ENCODE measurements at places on chromosomes 5 and 9. TPM values are rescaled to one million over a fixed set of nuclear protein-coding genes. Genes with fewer than 3 reads are reported as not detected.

DNA sequence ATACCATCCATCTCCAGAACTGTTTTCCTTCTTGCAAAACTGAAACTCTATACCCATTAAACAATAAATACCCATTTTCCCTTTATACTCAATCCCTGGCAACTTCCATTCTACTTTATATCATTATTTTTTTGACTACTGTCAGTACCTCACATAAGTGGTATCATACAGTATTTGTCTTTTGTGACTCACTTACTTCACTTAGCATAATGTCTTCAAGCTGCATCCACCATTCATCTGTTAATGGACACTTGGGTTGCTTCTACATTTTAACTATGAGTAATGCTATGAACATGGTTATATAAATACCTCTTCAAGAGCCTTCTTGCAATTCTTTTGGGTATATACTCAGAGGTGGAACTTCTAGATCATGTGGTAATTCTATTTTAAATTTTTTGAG is 11.6 kb upstream of the TYRP1 start:
- H3K27ac ChIP-seq: no peak overlapping the region
- no peaks in the 10 kb centered on the region for H3K36me3 ChIP-seq
- no peak overlapping the region for H3K4me3 ChIP-seq
- no peaks in the 10 kb centered on the region for H3K27me3 ChIP-seq
- DNase-seq: no peak

DNA sequence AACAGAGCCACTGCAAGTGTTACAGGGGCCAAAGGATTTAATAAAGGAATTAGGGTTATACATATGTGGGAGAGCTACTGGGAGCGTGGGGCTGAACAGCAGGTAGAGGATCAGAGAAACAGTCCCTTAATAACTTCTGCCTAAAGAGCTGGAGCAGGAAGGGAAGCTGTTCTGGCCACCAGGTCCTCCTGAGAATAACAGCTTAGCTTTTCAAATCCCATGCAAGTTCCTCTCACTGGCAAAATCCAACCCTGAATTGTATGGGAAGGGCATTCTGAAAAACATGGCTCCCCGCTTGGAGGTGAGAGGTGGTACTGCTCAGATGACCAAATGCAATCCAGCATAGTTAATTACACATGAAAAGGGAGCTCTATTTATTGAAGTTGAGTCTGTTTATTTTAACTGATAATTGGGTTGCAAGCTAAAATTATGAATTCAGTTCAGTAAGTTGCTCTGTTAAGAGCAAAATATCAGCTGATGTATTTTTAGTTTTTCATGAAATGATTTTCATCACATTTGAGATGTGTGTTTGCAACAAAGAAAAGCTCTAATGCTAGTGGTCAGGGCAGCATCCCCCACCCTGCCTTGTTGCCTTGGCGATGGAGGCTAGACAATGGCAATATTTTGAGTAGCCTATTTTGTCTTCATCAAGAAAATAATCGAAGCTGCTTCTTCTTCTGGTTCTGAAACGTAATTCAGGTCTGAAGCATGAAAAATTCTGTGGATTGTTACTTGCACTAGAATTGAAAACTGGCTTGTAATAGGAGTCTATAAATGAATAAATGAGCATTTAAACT is 58.4 kb upstream of the SH3GL2 start:
- DNase-seq: no peak
- no peaks in the 10 kb centered on the region for H3K4me1 ChIP-seq
- no peaks in the 10 kb centered on the region for H3K27me3 ChIP-seq
- no peak overlapping the region for H3K4me3 ChIP-seq

DNA sequence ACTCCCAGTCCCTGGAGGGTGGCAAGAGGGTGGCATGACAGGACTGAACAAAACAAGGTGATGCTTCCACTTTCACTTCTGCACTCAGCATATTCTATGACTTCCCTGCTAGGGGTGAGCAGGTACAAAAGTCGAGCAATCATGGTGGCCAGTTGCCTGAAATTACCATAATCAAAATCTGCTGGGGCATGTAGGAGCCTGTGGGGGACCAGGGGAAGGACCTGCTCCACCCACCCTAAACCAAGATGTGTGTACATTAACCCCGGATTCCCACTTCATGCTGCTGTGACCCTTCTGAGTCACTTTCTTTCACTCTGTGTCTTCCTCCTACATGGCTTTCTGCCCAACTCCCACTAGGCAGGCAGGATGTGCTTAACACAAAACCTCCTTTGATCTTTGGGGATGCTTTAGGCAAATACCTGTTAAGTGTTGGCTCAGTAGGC is 73.3 kb upstream of the PHF24 start:
- no peaks in the 10 kb centered on the region for H3K27me3 ChIP-seq
- no peaks in the 10 kb centered on the region for H3K36me3 ChIP-seq
- H3K27ac ChIP-seq: no peak overlapping the region
- H3K4me1 ChIP-seq: no peaks in the 10 kb centered on the region
- DNase-seq: no peak

DNA sequence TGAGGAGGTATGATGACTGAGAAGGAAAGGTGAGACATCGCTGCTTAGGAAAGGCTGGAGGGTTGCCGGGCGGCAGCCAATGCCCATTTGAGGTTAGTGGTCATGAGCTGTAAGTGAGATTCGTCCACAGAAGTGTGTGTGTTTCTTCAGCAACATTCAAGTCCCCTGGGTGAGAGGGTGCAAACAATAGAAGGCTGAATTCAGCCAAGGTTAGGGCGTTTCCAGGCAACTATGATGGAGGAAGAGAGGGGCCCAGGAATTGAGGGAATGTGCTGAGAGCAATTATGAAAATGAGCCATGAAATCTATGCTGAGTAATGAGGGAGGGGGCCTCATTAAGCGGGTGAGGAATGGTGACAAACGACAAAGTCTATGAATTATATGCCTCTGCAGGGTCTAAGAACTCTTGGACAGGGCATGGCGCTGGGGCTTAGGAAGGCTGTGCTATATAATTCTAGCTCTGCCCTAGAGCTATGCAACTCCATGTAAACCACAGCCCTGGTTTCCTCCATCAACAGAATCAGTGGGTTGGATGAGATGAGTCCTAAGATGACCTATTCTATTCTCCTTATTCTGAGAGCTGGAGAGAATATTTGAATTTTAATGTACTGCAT is 96.0 kb downstream of the SLIT3 start:
- H3K4me3 ChIP-seq: no peak overlapping the region
- no peak for DNase-seq
- no peak overlapping the region for H3K27ac ChIP-seq
- no peaks in the 10 kb centered on the region for H3K36me3 ChIP-seq
- no peaks in the 10 kb centered on the region for H3K4me1 ChIP-seq

Gene PKD2L2
- total RNA-seq: not detected

Gene CTXN3
- total RNA-seq: not detected

Gene ANKRD18A
- total RNA-seq: 1.3 TPM

Gene ROPN1L
- not detected for total RNA-seq

DNA sequence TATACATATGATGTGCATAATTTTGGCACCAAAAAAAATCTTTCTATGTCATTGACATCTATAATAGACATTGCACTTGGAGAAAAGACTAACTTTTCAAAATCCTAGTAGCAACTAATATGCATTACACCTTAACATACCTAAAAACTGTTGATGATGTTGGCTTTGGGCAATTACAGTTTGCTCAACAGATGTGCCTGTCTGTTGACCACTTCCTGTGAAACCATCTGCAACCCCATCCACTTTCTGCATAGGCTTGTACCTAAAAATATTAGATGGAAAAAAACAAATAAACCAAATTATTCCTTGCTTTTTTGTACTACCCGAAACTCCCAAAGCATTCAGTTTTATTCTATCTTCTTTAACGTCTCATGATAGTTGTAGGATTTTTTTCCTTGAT is 248.6 kb downstream of the RFX3 start:
- no peak overlapping the region for H3K4me3 ChIP-seq
- H3K36me3 ChIP-seq: no peaks in the 10 kb centered on the region
- no peaks in the 10 kb centered on the region for H3K4me1 ChIP-seq
- no peak for DNase-seq

Gene BTNL3
- 0.36 TPM for total RNA-seq

GRCh38 chr9:20832775-20833174 is 148.7 kb downstream of the FOCAD start:
- no peak for DNase-seq
- no peaks in the 10 kb centered on the region for H3K36me3 ChIP-seq
- no peaks in the 10 kb centered on the region for H3K27me3 ChIP-seq
- H3K4me3 ChIP-seq: no peak overlapping the region

Gene PCDHB7
- total RNA-seq: 5.1 TPM

- no peak overlapping the region for H3K27ac ChIP-seq
- H3K36me3 ChIP-seq: no peaks in the 10 kb centered on the region
- H3K27me3 ChIP-seq: no peaks in the 10 kb centered on the region
- H3K4me3 ChIP-seq: no peak overlapping the region
- H3K4me1 ChIP-seq: no peaks in the 10 kb centered on the region
- no peak for DNase-seq
Observed at GRCh38 chr9:100150214-100150613, 51.2 kb downstream of the INVS start.

- H3K36me3 ChIP-seq: no peaks in the 10 kb centered on the region
- H3K27me3 ChIP-seq: no peaks in the 10 kb centered on the region
- H3K27ac ChIP-seq: no peak overlapping the region
- no peak for DNase-seq
- H3K4me3 ChIP-seq: no peak overlapping the region
Observed at GRCh38 chr9:100670719-100671118, 92.8 kb downstream of the CAVIN4 start.

DNA sequence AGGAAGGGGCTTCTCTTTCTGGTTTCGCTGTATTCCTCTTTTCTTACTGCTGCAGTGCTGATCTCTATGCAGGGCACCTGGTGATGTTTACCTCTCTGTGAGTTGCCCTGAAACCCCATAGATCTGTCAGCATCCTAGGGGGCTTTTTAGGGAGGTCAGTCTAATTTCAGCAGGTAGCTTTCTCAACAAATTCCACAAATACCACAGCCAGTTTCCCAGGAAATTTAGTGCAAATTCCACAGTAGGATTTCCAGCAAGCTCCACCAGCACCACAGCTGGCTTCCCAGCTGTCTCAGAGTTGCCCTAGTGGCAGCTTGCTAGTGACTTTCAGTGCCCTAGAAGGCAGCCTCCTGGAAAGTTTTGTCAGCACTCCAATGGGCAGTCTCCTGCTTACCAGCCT is 379.1 kb upstream of the SMC2 start:
- H3K27me3 ChIP-seq: no peaks in the 10 kb centered on the region
- DNase-seq: no peak
- no peak overlapping the region for H3K4me3 ChIP-seq
- H3K27ac ChIP-seq: no peak overlapping the region
- no peaks in the 10 kb centered on the region for H3K36me3 ChIP-seq
- no peaks in the 10 kb centered on the region for H3K4me1 ChIP-seq

Gene CDC14B
- 10.8 TPM for total RNA-seq

GRCh38 chr5:74174366-74174765 is 466.2 kb downstream of the ENC1 start:
- DNase-seq: no peak
- H3K36me3 ChIP-seq: no peaks in the 10 kb centered on the region
- peaks cover 9% of the 10 kb centered on the region for H3K4me1 ChIP-seq

Gene KCTD16
- 0.46 TPM for total RNA-seq

Gene EPB41L4A
- total RNA-seq: 8.2 TPM

GRCh38 chr5:162852134-162852533 is 585.3 kb upstream of the CCNG1 start:
- DNase-seq: no peak
- no peak overlapping the region for H3K4me3 ChIP-seq
- no peak overlapping the region for H3K27ac ChIP-seq
- H3K27me3 ChIP-seq: no peaks in the 10 kb centered on the region
- H3K36me3 ChIP-seq: no peaks in the 10 kb centered on the region

GRCh38 chr9:84271531-84271900 is 69.0 kb downstream of the SLC28A3 start:
- no peaks in the 10 kb centered on the region for H3K36me3 ChIP-seq
- DNase-seq: peak; percentile 74
- no peak overlapping the region for H3K4me3 ChIP-seq
- H3K4me1 ChIP-seq: no peaks in the 10 kb centered on the region
- no peaks in the 10 kb centered on the region for H3K27me3 ChIP-seq

DNA sequence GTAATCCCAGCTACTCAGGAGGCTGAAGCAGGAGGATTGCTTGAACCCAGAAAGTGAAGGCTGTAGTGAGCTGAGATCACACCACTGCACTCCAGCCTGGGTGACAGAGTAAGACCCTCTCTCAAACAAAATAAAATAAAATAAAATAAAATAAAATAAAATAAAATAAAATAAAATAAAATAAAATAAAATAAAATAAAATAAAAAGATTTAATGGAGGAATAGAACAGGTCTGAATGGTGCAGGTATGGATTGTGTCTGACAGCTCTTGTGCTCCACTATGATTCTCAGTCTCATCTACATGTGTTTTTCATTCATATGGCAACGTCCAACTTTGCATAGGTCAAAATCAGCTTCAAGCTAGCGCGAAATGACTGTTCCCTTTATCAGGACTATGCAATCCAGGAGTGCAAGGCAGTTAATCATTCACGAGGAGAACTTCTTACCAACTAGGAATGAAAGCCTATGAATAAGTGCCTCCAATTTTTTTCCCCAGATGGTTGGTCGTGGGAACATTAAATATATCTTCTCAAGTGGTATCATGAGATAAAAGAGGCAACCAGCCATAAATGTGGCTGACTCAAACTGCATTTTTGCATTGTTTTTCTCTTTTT is 1392.3 kb upstream of the CDH9 start:
- H3K4me3 ChIP-seq: no peak overlapping the region
- no peaks in the 10 kb centered on the region for H3K27me3 ChIP-seq
- no peaks in the 10 kb centered on the region for H3K4me1 ChIP-seq
- DNase-seq: no peak
- no peaks in the 10 kb centered on the region for H3K36me3 ChIP-seq

GRCh38 chr9:1743121-1743960 is 271.8 kb upstream of the SMARCA2 start:
- H3K4me3 ChIP-seq: no peak overlapping the region
- no peaks in the 10 kb centered on the region for H3K36me3 ChIP-seq
- H3K4me1 ChIP-seq: no peaks in the 10 kb centered on the region
- no peak for DNase-seq

Measured in ovary (tissue), 10 donors.